Jurkat, Clone E6-1 (cell line): ENCODE measurements at places on chromosomes 7 and 10.
A peak's percentile ranks its signal among the peaks of the same experiment; 100 is the strongest.

DNA sequence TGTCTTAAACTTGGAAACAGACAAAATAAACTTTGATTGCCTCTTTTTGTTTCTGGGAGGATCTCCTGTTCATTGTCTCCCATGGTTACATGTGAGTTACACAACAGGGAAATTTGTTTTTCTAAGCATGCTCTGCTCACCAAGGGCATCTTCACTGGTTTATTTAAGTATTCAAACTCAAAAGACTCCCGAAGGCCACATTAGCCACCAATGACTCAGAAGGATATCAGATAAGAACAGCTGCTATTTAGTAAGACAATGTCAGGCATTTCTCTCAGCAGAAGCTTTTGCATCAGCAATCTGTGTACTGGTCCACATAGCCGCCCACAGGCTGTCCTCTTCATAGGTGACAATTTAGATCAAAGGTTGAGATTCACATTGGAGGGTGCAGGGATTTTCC is 19.3 kb downstream of the OR6B1 start:
- DNase-seq = no peak

DNA sequence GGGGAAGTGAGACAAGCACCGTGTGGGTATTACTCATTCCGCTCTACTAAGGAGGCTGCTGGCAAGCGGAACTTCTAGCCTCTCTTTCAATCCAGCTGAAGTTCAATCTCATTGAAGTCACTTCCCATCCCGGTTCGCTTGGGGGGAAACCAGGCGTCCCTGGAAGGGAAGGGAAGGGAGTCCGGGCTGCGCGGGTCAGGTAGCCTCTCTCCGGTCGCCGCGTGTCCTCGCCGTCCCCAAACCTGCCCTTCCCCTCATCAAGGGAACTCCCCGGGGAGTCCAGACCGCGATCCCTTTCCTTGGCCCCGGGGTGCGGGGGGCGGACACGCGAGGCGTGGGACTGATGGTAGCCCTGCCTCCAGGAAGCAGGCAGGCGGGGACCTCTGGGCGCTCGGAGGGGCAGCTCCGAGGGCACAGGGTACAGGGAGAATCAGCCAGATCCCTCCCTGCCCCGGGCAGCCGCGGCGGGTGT is 598 bp upstream of the ZEB1 start:
- peak; percentile 67 for DNase-seq

DNA sequence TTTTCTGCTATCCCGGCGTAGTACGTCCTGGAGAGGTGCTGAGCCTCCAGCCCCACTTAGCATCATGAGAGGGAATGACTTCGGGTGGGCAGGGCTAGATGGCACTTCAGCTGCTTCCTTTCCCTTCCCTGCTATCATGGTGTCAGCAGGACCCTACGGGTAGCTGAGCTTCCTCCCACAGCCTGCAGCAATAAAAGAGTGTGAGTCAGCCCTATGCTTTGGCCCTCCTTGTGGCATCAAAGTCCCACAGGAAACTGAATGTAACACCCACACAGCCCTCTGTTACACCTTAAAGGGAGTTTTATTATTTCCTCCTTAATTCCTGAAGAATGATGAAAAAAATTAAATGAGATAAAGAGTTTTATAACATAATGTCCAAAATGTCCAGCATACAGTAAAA is 458.1 kb downstream of the RPS24 start:
- DNase-seq = no peak

DNA sequence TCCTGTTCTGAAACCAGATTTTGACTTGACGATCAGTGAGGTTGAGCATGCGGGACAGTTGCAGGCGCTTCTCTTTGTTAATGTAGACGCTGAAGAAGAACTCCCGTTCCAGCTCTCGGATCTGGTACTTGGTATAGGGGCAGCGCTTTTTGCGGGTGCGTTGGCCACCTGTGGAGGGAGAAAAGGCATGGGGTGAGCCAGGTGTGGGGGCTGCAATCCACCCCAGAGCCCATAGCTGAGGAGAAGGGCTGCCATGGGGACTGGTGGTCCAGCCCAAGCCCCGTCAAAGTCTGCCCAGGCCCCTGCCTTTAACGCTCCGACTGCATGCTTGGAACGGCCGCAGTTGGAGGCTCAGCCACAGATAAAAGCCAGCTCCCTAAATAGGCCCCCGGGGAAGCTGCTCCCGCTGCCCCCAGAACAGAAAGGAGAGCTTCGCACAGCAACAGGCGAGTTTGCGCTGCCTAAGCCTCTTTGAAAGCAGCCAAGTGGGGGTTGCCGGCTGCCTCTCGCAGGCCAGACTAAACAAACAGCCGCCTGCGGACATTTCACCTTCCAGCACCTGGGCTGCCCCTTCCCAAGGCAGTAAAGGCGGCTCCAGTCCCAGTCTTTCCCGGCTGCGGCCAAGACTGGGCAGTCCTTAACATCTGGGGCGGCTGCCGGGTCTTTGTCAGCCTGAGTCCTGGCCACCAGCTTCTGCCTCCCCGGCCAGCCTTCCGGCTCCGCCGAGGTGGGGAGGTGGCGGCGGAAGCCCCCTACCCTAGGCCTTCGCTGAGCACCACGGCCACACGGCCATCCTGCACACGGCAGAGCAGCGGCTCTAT is 2.0 kb downstream of the HOXA11 start:
- DNase-seq = no peak

DNA sequence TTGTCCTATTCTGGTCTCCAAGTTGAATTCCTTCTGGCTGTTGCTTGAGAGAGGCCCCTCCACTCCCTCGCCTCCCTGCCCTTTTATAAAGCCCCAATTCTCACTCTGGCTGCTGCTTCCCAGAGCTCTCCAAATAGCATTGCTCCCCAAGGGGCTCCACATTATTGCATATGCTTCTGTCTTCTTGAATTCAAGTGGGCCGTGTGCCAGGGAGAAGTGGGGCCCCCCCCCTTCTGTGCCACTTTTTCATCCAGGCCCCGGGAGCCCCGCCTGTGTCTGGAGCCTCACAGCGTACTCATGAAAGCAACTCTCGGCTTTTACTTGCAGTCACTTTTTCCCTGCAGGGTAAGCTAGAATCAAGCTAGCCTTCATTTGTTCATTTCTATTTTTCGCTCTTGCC is 265.1 kb downstream of the CCSER2 start:
- no peak for DNase-seq

DNA sequence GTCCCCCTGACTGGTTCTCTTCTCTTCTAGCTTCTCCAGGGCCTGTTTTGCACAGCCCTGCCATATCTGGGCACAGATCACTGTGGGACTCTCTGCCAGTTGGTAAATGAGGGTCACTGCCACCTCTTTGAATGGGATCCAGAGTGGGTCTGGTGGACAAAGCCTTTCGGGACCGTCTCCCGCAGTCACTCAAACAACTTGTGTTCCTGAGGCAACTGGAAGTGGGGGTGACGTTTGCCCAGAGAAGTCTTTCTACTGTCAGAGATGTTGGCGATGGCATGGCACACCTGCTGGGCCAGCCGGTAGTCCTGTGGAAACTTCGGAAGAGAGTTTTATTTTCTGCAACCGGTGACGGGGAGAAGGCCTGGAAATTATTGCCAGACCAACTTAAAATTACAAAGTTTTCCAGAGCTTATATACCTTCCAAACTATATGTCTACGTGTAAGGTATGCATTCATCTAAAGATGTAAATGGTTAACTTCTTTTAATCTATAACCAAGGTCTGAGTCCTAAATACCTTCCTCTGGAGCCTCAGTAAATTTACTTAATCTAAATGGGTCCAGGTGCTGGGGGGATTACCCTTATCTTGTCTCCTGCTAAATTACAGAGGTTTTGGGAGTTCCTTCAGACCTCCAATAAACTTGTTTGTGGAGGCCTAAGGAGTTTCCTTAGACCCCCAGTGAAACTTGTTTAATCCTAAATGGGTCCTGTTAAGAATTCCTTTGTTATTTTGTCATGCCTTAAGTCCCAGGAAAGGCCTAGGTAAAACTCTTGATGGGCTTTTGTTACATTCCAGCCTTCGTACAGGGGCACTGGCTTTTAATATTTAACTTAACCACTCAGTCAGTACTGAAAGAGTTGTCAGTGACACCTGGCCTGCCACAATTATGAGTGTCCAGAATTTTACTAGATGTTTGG is 94.0 kb downstream of the NPSR1 start:
- no peak for DNase-seq

- no peak for DNase-seq
These were observed 12.9 kb downstream of the JCAD start for GRCh38 chr10:30046476-30046875.
